ENCODE measurements at places on chromosomes 7 and 10.
A peak's percentile ranks its signal among the peaks of the same experiment; 100 is the strongest.

DNA sequence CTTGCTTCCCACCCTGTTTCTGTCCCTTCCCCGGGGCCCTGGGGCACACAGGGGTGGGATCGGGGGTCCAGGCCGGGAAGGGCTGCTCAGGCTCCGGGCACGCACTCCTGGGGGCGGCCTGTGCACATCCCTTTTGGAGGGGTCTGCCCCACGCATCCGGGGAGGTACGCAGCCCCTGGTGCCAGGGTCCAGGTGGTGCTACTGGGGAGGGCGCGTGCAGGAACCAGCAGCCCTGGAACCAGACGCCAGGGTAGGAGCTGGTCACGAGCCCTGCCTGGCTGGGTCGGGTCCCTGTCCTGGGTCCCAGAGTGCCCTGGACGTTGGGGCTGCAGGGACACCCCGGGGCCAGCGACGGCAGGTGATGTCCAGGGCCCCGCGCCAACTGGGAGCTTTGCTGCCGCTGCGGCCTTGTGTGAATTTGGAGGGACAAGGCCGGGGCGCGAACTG, 53.4 kb downstream of the GLRX3 start:
- no peak for DNase-seq

DNA sequence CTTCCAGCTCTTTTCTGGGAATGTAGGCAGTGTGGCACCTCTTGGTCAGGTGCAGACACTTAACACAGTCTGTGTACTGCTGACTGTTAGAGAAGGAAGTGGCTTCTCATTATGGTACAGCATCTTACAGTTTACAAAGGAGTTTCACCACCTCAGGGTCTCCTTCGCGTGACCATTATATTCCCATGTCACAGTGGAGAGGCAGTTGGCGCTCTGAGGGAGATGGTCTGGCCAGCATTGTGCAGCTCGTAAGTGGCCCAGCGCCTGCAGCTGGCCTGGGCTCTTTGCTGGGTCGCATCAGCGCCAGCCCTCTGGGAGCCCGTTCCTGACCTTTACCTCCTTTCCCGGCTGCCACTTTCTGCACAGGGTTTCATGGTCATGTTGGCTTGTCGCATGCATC, 15.4 kb downstream of the TSPAN15 start:
- DNase-seq, result no peak

DNA sequence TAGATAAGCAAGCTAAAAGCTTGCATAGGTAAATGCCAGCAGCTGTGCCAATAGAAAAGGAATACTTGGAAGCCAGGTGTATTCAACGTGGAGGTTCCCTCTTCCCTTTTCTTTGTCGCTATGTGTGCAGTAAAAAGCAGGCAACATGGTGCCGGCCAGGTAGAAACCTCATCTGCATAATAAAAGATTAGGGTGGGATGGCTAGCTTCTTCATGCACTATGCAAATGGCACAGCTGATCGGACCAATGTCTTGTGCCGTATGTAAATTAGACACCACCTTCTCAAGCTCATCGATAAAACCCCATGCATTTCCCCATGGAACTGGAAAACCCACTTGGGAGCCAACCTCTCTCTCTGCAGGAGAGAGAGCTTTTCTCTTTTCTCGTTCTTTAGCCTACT, 150.9 kb upstream of the FOXK1 start:
- no peak for DNase-seq

DNA sequence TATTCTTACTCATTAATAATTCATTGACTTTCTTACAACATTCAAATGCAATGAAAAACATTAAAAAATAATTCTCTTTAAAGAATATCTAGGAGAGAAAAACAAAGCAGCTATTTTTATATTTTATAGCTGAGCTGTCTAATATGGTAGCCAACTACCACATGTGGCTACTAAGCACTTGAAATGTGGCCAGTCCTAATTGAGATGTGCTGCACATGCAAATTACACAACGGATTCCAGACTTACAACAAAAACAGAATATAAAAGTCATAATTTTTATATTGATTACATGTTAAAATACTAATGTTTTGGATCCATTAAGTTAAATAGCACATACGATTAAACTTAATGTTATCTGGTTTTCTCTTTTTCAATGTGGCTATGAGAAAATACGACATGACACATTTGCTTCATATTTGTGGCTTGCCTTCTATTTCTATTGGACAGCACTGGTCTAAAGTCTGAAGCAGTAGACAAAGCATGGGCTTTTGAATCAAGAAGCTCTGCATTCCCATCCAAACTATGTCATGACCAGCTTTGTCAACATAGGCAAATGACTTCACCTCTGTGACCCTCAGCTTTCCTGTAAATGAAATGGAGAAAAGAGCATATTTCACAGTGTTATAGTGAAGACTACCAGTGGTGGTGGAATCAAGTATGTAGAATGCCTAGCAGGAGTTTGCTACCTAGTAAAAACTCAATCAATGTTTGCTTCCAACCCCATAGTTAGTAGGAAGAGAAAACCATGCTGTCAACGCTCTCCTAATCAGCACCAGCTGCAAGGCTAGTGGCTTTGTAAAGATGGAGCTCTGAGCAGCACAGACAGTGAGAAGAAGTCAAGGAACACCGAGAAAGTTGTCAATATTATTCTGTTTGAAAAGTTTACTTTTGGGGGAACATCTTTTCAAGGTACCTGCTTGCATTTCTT, 37.1 kb upstream of the GDF10 start:
- DNase-seq, result no peak

DNA sequence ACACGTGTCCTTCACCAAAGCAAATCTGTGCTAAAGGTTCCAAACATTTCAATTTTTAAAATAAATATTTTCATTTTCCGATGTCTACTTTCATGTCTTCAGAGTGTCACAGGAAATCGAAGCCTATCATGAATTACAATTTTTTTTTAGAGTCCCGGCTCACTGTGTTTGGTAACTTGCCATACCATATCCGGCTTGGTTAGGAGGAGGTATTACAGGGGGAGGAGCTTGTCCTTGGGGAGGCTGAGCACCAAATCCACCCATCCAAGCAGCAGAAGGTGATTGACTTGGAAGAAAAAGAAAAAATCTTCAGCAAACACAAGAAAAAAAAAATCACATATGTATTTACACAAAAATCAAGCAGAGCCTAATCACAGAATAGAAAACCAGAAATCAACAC, 21.3 kb downstream of the TIAL1 start:
- no peak for DNase-seq

DNA sequence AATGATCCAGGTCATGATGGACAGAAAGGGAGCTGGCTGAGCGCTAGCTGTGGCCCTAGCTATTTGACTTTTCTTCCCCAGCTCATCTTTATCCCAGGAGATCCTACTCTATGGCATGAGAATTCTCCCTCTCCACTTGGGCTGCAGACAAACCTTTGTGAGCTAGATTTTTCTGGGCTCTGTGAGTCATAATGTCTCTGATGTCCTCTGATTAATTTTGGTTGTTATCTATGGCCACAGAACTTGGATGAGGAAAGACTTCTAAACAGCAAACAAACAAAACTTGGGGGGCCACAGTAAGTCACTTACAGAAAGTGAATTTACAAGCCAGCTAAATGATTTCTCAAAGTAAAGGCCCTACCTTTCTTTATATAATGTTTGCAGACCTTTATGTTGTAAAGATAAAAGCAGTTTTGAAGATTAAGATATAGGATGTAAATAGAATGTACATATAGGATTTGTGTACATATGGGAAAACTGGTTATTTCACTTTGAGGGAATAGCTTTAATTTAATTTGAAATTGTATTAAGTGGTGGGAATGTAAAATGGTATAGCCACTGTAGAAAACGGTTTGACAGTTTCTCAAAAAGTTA, 10.4 kb downstream of the ABLIM1 start:
- DNase-seq, result no peak

DNA sequence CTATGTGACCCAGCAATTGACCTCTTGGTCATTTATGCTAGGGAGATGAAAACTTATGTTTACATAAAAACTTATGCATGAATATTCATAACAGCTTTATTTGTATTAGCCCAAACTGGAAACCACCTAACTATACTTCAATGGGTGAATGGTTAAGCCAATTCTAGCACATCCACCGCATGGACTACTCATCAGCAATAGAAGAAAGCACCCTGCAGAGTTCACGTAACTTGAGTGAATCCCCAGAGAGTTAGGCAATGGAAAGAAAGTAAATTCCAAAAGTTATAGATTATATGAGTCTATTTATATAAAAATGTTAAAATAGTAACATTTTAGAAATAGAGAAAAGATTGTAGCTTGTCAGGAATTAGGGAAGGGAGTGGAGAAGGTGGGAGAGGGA, 60.2 kb upstream of the NRG3 start:
- no peak for DNase-seq

GRCh38 chr7:137919987-137920386, 73.2 kb upstream of the DGKI start:
- no peak for DNase-seq

- DNase-seq, result no peak
These were observed 143.6 kb downstream of the HBP1 start for GRCh38 chr7:107312418-107312817.

DNA sequence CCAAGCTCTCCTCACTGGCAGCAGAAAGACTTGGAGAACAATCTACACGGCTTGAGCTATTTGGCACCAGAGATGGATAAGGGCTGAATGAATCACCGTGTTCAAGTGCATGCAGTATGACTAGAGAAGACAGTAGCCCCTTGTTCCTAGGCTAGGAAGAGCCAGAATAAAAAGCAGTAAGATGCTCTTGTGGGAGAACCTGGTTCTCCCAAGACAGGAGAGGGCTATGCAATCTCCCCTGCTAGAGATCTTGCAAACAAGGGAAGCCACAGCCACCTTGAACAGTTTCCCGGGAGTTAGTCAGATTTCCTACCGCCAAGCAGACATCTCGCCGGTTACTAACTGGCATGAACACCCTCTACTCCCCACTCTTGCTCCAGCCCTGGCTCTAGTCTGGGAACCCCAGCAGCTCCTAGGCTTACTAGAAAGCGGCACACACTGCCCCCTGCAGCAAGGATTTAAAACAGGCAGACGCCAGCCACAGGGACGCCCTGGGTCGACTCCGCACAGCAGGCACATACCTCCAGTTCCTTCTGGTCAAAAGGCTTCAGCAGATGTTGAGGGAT, 107.3 kb downstream of the SMURF1 start:
- DNase-seq, result peak; percentile 55

GRCh38 chr7:130500910-130501309, 9.0 kb downstream of the MEST start:
- DNase-seq, result no peak

GRCh38 chr10:42958142-42958868, 118.6 kb upstream of the RET start:
- DNase-seq, result no peak
